SJSA1 (cell line): ENCODE measurements at places on chromosomes 16 and 17. TPM values are rescaled to one million over a fixed set of nuclear protein-coding genes. Genes with fewer than 3 reads are reported as not detected.
A peak's percentile ranks its signal among the peaks of the same experiment; 100 is the strongest.

PRSS33 gene
- not detected in 2 replicates for total RNA-seq

GRCh38 chr17:18961634-18962493 lies 9.9 kb downstream of the SLC5A10 start:
- no peaks in the 10 kb centered on the region for H3K27me3 ChIP-seq
- peak overlapping the region; percentile 35 for H3K27ac ChIP-seq
- H3K4me3 ChIP-seq, result no peak overlapping the region
- DNase-seq, result peak; percentile 32
- no peaks in the 10 kb centered on the region for H3K36me3 ChIP-seq
- H3K4me1 ChIP-seq, result peaks cover 63% of the 10 kb centered on the region

TPSAB1 gene
- not detected in 2 replicates for total RNA-seq

DNA sequence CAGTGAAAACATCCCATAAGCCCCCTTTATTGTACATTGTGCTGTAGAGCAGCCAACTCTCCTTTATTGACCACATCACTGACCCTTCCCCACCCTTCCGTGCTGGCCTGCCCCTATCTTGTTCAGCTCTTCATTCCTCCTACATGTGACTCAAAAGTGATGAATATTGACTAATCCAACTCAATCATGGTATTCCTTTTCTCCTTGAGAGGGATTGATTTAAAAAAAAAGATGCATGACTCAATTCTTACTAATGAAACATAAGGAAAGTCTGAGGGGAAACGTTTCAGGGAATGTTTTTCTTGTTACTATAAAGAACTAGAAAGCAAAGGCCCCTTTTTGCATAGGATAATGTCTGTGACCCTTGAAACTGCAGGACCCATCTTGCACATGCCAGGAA lies 125.2 kb upstream of the SOX9 start:
- H3K27me3 ChIP-seq, result 0 out of 2 replicates have a peak, but pooled peaks cover 3% of the 10 kb centered on the region
- no peaks in the 10 kb centered on the region for H3K4me1 ChIP-seq

DNA sequence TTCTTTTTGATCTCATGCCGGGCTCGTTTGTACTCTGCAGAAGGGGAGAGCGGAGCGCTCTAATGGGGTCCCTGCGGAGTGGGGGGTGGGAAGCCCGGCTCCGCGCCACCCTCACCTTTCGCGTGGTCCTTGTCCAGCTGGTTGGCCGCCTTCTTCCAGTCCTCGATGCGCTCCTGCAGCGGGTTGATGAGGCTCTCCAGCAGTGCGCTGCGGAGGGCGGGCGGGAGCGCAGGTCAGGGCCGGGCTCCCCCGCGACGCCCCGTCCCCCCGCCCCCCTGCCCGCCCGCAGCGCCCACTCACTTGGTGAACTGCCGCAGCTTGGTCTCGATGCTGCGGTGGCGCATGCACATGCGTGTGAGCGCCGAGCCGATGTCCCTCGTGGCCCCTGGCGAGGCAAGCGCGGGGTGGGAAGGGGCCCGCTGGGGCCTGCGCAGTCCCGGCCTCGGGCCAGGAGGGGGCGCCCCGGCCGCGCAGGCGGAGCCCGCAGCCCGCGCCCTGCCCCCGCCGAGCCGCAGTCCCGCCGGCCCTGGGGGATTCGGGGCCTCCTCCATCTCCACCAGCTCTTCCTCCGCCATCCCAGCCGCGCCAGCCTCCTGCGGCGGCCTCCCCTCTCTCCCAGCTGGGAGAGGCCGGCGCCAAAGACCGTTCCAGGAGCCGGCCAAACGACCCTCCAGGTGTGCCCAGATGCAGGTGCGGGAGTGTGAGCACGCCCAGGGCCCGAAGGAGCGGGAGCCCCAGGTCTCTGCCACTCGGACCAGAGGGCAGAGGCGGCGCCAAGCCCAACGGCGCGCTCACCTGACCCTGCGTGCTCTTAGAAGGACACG lies 6.0 kb downstream of the MTSS2 start:
- peaks cover 80% of the 10 kb centered on the region for H3K36me3 ChIP-seq
- no peak overlapping the region for H3K4me3 ChIP-seq
- no peak for DNase-seq
- H3K27me3 ChIP-seq, result no peaks in the 10 kb centered on the region
- H3K27ac ChIP-seq, result no peak overlapping the region

GRCh38 chr17:45970659-45971058 lies 28.4 kb upstream of the STH start:
- H3K27ac ChIP-seq, result no peak overlapping the region
- peaks cover 36% of the 10 kb centered on the region for H3K27me3 ChIP-seq
- no peak overlapping the region for H3K4me3 ChIP-seq
- no peaks in the 10 kb centered on the region for H3K4me1 ChIP-seq

- no peak for DNase-seq
- no peak overlapping the region for H3K27ac ChIP-seq
- H3K4me3 ChIP-seq, result no peak overlapping the region
- H3K36me3 ChIP-seq, result peaks cover 13% of the 10 kb centered on the region
- H3K4me1 ChIP-seq, result 0 out of 2 replicates have a peak, but pooled peaks cover 5% of the 10 kb centered on the region
Observed at GRCh38 chr17:28878158-28878910, 19.2 kb downstream of the FLOT2 start.

DNA sequence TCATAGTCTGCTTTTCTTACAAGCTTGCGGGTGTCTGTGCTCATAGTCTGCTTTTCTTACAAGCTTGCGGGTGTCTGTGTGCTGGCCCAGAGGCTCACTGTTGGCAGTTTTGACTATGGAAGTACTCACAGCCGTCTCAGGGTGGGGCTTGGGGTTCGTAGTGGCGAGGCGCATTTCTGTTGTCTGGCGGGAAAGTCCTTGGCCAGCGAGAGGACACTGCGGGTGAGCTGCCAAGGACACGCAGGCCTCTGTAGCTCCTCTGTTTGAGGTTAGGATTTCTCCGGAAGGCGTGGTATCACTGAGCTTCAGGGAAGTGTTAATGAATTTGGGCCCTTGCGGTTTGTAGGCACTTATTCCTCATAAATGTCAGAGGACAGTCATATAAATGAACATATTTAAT lies 13.5 kb downstream of the TBCD start:
- no peak for DNase-seq
- no peak overlapping the region for H3K4me3 ChIP-seq
- H3K4me1 ChIP-seq, result no peaks in the 10 kb centered on the region
- no peak overlapping the region for H3K27ac ChIP-seq
- no peaks in the 10 kb centered on the region for H3K27me3 ChIP-seq

PRRT2 gene
- total RNA-seq, result 0.11 TPM in 1 of 2 replicates, not detected in the other

GRCh38 chr16:85383836-85384832 lies 229.0 kb upstream of the GSE1 start:
- no peak for DNase-seq
- peaks cover 5% of the 10 kb centered on the region for H3K36me3 ChIP-seq
- H3K27ac ChIP-seq, result no peak overlapping the region
- no peak overlapping the region for H3K4me3 ChIP-seq
- H3K4me1 ChIP-seq, result no peaks in the 10 kb centered on the region

- H3K36me3 ChIP-seq, result no peaks in the 10 kb centered on the region
- no peak for DNase-seq
- H3K4me3 ChIP-seq, result no peak overlapping the region
- H3K27me3 ChIP-seq, result peaks cover 7% of the 10 kb centered on the region; the same call in 1 of the 2 replicates
- no peaks in the 10 kb centered on the region for H3K4me1 ChIP-seq
Observed at GRCh38 chr17:80163336-80163735, 6.5 kb upstream of the CARD14 start.

- no peak overlapping the region for H3K4me3 ChIP-seq
- H3K4me1 ChIP-seq, result peaks cover 74% of the 10 kb centered on the region
- no peaks in the 10 kb centered on the region for H3K27me3 ChIP-seq
- no peak for DNase-seq
- H3K36me3 ChIP-seq, result no peaks in the 10 kb centered on the region
Observed at GRCh38 chr17:50267074-50267841, 7.0 kb upstream of the TMEM92 start.

- H3K36me3 ChIP-seq, result no peaks in the 10 kb centered on the region
- H3K27ac ChIP-seq, result peak overlapping the region; percentile 72
- H3K4me1 ChIP-seq, result peaks cover 38% of the 10 kb centered on the region
- H3K4me3 ChIP-seq, result no peak overlapping the region
- no peak for DNase-seq
- H3K27me3 ChIP-seq, result no peaks in the 10 kb centered on the region
Observed at GRCh38 chr17:28113269-28113668, 70.8 kb downstream of the NLK start.

EPN2 gene
- 15.7 and 19.9 TPM in 2 replicates for total RNA-seq

DNA sequence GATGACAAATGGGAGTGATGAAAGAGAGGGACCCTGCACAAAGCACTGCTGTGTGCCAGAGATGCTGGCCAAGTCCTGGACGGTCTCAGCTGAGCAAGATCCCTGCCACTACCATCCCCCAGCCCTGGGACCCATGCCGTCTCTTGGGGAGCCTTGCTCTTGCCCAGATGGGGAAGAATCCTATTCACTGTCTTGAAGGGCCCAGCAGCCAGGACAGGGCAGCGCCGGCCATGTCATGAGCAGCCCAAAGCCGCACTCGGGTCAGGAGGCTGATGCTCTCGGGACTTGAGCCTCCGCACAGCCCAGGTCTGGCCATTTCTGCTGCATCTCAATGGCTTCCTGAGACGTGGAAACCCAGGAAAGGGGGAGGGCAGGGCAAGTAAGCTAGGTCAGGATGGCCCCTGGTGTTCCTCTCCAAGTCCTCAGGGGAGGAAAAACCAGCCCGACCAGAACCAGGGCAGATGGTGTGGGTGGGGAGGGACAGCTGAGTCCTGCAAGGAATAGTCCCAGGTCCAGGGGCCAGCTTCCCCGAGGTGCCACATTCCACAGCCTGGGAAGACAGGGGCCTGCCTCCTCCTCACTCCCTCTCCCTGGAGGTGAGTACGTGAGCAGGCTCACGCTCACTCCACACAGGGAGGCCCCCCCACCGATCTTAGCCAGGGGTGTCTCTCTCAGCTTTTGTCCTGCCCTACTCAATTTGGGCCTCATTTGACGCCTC lies 7.8 kb upstream of the KRT19 start:
- no peaks in the 10 kb centered on the region for H3K36me3 ChIP-seq
- DNase-seq, result no peak
- H3K27ac ChIP-seq, result no peak overlapping the region
- H3K4me3 ChIP-seq, result no peak overlapping the region
- H3K4me1 ChIP-seq, result peaks cover 14% of the 10 kb centered on the region

DNA sequence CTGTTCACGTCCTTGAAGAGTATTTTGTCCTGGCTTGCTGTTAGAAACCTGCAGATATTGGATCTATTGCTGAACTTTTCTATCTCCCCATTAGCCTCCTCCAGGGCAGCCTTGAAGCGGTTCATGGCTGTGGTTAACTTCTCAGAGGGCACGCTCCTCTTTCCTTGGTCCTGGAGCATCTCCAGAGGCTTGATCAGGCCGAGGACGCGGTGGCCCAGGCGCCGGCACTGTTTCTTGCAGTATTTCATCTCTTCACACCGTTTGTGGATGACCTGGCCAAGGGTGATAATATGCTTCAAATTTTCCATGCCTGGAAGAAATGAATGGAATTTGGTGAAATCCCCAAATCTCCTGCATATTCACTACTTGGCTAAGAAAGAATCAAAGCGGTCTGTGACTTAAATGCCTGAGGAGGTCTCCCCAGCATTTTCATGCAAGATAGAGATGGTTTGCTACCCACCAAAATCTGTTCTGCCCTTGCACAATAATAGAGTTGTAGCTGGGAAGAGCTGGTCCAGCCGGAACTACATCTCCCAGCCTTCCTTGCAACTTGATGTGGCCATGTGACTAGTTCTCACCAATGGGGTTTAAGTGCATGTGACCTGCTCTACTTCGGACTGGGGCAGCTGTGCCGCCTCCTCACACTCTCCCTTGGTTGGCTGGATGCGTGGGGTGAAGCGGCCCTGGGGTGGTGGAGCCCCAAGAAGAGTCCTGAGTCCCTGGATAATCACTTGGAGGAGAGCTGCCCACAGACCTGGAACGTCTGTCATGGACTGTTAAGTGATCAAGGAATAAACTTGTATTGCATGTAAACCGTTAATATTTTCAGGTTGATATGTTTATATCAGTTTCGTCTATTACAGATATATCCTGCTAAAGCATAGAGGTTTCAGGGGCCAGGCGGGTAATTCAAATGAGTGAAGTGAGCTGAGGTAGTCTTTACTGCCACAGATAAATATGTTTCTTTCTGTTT lies 4.9 kb downstream of the MLKL start:
- peak; percentile 84 for DNase-seq
- peak overlapping the region; percentile 29 for H3K4me3 ChIP-seq

UTS2R gene
- total RNA-seq, result 0.18 TPM in 1 of 2 replicates, not detected in the other

DNA sequence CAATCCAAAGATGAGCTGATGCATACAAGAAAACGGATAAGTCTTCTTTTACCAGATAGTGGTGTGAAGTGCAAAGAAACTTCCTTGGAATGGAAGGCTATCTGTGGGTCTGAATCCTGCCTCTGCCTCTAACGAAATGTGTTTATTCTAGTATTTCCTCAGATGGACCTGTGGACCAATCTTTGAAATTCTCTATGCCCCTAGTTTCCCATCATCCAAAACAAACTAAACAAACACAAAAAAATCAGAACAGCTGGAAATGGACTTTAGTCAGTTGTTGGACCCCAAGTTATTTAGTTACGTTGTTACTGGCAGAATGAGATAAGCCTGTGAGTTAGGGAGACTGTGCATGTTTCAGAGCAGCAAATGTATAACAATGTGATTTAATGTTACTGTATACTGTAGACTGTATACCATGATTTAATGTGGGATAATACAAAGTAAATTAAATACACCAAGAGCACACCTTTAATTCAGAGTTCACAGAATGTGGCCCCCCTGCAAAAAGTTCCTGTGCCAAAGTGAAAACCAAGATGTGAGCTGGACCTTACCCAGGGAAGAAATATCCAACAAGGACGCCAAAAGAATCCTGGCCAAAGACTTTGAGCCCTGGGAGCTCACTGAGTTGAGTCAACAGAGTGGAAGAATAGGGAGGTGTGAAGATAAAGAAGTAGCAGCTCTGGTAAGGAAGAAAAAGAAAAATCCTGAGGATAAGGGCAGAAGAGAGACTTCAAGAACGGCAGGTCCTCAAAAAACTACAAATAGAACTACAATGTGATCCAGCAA lies 255.2 kb downstream of the CNTNAP4 start:
- no peaks in the 10 kb centered on the region for H3K36me3 ChIP-seq
- no peak overlapping the region for H3K27ac ChIP-seq
- no peak overlapping the region for H3K4me3 ChIP-seq

TBC1D3C gene
- 0.13 TPM in 1 of 2 replicates, not detected in the other for total RNA-seq

ZNF624 gene
- 1.3 and 3.9 TPM in 2 replicates for total RNA-seq
